ENCODE measurements at places on chromosomes 7 and 10.

DNA sequence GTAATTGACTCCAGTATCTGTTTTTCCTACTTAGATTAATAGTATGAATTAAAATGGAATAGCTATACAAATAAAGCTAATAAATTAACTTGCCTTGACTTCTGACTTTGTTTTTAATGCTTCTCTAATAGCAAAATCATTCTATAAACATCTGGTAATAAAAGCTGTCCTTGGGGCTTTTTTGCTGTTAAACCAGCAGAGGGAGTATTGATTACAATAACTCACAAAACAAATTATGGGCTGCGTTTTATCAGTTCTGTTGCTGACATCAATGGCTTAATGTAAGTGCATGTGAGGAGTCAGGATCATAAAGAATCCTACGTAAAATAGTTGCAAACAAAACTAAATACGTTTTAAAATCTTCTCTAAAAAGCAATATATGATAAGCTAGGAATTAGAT, 667.8 kb downstream of the PCDH15 start:
- no peak for DNase-seq

DNA sequence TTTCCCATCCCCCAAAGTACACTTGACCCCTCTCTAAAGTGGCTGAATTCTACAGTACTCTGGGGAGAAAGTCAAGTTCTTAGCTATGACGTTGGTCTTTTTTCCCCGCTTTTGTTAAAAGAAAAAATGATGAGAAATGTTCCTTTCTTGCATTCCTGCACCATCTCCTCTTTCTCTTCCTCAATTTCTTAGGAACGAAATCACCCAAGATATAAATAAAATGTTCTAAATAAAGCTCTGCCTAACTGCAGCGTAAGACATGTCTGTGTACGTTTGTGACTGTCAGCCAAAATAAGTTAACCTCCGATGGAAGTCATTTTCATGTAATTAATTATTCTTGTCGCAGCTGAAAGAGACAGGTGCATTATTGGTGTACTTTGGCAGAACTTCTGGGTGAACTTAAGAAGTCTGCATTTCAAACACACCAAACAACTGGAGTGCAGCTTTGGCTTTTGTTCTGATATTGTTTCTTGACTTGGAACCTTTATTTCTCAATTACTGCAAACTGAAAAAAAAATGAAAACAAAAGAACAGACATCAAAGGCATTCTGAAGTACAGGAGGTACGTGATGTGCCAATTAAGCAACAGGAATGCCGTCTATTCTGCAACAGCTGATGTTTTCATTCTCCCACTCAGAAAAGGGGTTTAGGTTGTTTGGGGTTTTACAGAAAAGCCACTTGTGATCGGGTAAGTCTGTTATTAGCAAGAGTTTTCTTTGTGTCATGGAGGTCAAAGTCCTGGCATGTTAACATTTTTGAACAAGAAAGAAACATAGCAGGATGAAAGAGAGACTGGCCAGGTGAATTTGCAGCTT, 82.4 kb upstream of the SDK1 start:
- no peak for DNase-seq

DNA sequence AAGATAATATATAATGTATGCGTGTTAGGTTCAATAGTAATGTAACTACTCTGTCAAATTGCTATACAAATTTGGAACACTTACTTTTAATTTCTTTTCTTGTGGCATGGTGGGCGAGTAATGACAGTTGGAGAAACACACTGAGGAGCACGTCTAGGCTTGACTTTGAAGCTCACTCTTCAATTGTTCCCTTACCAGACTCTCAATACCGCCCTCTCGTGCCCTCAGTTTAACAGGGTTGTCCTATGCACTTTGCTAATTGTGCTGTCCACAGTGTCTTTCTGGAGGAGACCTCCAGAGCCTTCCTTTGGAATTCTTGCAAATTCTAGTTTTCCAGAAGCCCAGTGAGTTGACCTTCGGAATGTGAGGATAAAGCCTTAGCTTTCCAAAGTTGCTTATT, 107.2 kb upstream of the RELN start:
- no peak for DNase-seq

DNA sequence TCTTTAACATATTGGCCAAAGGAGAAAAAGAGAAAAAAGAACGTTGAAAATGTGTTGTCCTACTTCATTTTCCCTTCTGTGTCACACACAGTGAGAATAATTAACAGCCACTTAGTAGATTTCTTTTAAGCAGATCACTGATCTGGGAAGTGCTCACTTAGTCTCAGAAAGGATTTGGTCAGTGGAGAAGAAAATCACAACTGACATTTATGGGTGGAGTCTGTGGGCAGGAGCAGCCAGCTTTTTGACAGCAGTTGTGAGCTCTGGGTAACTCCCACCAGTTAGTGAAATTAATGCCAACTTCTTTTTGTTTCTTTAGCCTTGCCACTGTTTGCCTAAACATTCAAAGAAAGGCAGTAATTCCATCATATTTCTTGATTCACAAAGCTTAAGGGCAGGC, 49.7 kb downstream of the CDK14 start:
- no peak for DNase-seq

DNA sequence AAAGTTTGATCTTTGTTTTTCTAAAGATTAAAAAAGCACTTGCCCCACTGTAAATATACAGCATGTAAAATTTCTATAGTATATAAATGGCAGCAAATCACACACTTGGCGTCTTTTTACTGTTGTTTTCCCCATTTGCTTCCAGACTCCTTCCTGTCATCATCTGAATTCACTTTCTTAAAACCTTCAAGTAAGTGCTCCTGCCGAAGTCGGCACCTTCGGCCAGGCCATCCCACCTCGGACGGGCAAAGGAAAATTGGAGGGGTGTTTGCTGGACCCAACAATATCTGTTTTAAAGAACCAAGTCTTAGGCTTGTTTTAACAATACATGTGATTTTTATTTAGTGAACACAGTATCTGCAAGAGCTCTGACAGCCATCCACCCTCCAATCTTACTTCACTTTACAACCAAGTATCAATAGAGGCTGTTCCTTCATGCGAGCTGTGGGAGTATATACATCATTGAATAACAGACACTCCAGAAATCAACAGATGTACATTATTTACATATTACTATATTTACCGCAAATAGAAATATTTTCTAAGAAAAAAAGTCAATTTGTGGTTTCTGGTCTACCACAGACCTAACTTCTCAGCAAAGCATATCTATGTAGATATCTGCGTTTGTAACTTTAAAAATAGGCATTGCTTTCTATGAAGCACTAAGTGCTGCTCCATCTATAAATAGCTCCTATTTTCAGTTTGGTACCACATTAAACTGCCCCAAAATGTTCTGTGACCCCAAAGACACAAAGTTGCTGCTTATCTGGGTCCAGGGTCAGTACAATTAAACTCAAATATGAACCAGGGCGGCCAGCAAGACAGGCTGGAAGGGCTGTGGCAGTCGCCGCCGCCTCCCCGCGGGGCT, 110.7 kb downstream of the CYTH3 start:
- DNase-seq: no peak

DNA sequence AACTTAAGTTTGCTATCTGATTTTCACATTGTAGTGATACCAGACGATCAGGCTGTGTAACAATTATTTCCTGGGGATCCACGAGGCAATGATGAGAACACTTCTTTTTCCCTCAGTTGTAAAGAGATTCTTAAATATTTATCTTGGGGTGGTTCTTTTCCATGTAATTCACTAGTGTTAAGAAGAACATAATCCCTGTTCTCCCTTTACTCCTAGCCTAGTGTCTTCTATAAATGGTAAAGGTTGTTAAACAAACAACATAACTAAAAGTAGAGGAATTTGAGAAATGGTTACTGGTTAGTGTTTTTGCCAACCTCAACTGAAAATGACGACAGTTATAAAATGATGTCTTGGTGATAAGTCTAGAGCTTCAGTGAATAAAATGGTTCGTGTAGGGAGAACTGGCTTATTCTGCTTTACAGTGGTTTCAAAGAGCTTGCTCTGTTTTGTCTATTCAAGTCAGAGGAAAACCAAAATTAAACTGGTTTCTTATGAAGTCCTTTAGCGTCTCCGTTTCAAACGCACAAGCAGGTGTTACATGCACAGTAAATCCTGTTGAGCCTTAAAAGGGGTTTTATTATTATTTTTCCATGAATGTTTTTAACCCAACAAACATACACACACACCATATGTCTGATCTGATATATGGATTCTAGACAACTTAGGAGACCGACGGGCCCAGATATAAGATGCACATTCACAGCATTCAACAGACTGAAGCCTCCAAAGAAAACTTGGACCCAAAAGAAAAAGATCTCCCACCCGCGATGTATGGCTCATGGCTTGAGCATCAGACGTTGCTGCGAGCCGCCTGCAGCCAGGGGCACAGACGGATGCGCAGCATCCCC, 1.1 kb downstream of the TBX20 start:
- DNase-seq: no peak

DNA sequence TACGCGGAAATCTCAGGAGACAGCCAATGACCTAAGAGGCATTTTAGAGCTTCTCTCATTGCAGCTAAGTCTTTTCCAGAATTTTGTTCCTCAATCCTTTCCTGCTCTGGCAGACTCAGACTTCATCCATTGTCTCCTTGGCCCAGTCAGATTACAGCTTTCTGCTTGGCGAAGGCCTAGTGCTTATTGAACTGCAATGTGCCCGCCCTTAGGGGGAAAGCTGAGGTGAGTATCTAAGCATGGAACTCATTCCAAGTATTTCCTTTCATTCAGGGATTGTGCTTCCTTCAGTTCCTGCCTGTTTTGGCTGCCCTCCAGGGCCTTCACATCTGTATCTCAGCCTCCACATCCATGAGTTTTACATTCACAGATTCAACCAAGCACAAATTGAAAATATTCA, 37.5 kb downstream of the PRLHR start:
- DNase-seq: no peak

DNA sequence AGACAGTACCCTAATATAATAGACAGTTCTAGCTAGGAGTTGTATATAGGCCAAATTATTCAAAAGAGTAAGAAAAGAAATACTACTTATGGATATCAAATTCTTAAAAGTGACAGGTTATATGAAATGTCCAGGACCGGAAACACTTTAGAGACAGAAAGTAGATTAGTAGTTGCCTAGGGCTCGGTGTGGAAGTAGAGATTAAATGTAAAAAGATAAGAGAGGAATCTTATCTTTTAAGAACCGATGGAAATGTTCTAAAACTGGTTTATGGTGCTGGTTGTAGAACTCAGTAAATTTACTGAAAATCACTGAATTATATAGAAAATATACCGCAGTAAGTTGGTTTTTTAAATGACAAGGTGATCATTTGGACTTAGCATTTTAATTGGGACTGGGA, 147.5 kb upstream of the ASAH2 start:
- DNase-seq: no peak

DNA sequence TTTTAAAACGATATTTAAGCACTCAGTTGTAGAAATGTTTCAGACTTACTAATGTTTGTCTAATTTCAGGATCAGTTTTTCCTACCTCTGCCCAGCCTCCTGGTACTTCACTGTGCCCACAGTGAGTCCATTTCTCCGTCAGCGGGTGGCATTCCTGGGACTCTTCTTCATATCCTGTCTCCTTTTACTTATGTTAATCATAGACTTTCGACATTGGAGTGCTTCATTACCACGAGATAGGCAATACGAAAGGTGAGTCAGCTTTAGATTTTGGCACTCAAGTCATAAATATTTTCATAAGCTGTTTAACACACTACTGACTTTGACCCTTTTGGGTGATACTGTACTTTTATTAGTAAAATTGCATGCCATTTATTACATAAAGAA, 2.1 kb downstream of the ENTPD7 start:
- DNase-seq: no peak

- DNase-seq: no peak
Observed at GRCh38 chr10:1654811-1655356, 82.4 kb downstream of the ADARB2 start.

DNA sequence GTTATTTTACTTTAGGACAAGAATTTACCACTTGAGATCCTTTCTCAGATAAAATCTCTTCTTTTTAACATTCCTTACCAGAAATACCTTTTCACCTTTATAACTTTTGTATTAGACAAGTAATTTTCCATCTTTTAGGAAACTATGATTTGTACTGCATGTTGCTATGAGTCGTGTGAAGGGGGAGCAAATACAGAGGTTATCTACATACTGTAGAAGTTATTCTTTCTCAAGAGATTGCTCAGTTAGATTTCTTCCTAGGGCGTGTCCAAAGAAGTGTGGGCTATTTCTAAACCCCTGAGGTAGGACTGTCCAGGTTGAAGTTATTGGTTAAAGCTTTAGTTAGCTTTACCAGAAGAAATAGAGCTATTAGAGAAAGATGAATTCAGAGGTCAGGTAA, 30.2 kb upstream of the ARHGAP12 start:
- DNase-seq: no peak

DNA sequence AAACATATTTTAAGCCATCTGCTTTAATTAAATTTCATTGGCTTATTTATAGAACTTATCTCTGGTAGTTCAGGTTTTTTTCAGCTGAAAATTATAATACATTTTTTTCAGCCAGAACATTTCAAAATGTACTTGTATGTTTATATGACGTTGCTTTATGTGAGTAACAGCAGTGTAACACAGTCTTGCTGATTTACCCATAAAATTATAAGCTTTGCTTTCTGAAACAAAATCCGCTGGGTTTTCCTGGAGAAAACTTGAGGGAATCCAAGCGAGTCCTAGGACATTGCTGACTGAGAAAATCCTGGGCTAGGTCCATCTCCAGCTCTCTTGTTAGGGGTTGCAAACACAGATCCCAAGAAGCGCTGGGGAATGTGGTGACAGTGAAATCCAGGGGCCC, 112.2 kb upstream of the GATA3 start:
- DNase-seq: no peak

- no peak for DNase-seq
Observed at GRCh38 chr10:133356549-133357284, 1.1 kb downstream of the FUOM start.

DNA sequence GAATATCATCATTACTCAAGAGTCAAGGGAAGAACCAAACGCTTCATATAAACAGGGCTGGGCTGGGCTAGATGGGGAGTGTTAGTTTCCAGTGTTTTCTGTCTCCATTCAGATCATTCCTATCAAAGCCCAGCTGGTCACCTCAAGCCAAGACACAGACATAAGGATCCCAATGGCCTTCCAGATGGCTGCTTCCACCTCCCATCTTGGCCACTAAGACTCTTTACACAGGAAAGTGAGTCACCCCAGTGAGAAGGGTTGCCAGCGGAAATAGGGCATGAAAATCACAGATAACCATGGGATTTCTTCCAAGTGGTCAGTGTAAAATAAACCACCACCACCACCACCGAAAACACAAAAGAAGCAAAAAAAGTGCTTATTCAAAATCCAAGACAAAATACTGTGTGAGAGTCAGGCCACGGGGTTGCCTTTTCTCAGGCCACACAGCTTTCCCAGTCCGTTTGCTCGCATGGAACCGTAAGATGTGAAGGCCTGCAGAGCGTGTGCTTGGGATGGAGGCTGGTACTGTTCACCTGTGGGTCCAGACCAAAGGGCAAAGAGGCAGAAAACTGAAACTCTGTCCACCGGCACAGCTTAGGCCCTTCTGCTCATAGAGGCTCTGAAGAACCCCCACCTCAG, 5.6 kb downstream of the PRSS2 start:
- DNase-seq: no peak

Measured in bone marrow (tissue), 2 donors.